ENCODE measurements at places on chromosomes 4 and X. TPM values are rescaled to one million over a fixed set of nuclear protein-coding genes. Genes with fewer than 3 reads are reported as not detected.

Gene BEX1
- total RNA-seq: 0.51 TPM

Gene NLRP2B
- not detected for total RNA-seq

Gene PRDM8
- total RNA-seq: 8.4 TPM

Gene GDPD2
- total RNA-seq: 1.5 TPM

Gene POU4F2
- total RNA-seq: not detected

Gene CHIC2
- 32.9 TPM for total RNA-seq

Gene TLR8
- not detected for total RNA-seq

Gene TAF7L
- total RNA-seq: 0.82 TPM

Gene AADAT
- total RNA-seq: 7.3 TPM

Gene CXXC4
- total RNA-seq: 1.4 TPM

Gene MFSD8
- total RNA-seq: 31.6 TPM

Gene CDS1
- total RNA-seq: 4.5 TPM

Gene HERC3
- total RNA-seq: 51.9 TPM

Gene UGT2A1
- not detected for total RNA-seq

Gene TRPC5OS
- 0.21 TPM for total RNA-seq

Gene MGST2
- 34.0 TPM for total RNA-seq

Gene WFS1
- total RNA-seq: 14.0 TPM

Gene SHOX
- total RNA-seq: not detected

Gene NDP
- total RNA-seq: 1.1 TPM

Gene ZC4H2
- 3.7 TPM for total RNA-seq

Gene ANKRD37
- 20.1 TPM for total RNA-seq

Gene SSX4
- total RNA-seq: not detected

Gene IL3RA
- total RNA-seq: 10.7 TPM

Gene SMIM10L2A
- total RNA-seq: 1.4 TPM

Gene CXorf49
- not detected for total RNA-seq

Gene BGN
- 62.2 TPM for total RNA-seq

Gene HSFX4
- not detected for total RNA-seq

Gene SSX4B
- total RNA-seq: not detected

Gene TBL1X
- 27.7 TPM for total RNA-seq

Gene KIAA1210
- total RNA-seq: 0.10 TPM

Gene SULT1B1
- 0.72 TPM for total RNA-seq

Gene SPANXB1
- total RNA-seq: not detected

Gene NFKB1
- total RNA-seq: 32.2 TPM

Gene SLC34A2
- total RNA-seq: 10.7 TPM

Gene ELK1
- 16.2 TPM for total RNA-seq

Gene CT45A1
- not detected for total RNA-seq

Gene TMEM271
- 0.41 TPM for total RNA-seq

Gene CAMK2D
- total RNA-seq: 210 TPM

Gene KLHL15
- total RNA-seq: 26.0 TPM

Gene NHSL2
- 10.2 TPM for total RNA-seq

Gene LDB2
- 49.2 TPM for total RNA-seq

Gene ABCG2
- total RNA-seq: 6.9 TPM

Gene C4orf51
- not detected for total RNA-seq

Gene TMEM154
- 12.6 TPM for total RNA-seq

Gene JADE3
- total RNA-seq: 6.3 TPM

Gene MAGEA12
- not detected for total RNA-seq

Gene FREM3
- total RNA-seq: not detected

Gene MAGEB2
- total RNA-seq: not detected

Data from tongue (tissue), 3 donors.